SHP77 treated with DMSO at 0.1 percent for 48 hours (cell line): ENCODE measurements at places on chromosomes 11 and 22.

DNA sequence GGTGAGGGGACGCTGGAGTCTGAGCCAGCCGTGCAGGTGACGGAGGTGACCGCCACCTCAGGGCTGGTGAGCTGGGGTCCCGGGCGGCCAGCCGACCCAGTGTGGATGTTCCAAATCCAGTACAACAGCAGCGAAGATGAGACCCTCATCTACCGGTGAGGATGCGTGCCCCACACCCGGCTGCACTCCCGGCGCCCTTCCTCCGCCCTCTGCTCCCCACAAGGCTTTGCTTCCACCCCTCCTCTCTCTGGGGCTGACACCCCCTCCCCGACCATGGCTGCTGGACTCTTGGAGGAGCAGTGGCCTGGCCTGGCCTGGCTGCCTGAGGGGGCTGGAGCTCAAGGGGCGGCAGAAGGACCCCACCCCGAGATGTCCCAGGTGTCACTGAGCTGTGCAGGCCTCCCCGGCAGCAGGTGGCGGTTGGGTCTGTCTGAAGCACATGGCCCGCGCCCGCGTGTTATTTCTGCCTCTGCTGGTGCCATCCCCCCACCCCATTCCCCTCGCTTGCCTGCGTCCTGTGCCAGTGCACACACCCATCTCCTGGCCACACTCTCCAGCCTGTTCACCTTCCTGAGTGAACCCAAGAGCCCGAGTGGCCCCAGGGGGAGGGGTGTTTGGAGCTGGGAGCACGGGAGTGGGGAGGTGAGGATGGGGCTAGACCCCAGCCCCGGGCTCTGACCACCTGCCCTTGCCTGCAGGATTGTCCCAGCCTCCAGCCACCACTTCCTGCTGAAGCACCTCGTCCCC, 2.2 kb downstream of the LRFN4 start:
- DNase-seq = no peak

DNA sequence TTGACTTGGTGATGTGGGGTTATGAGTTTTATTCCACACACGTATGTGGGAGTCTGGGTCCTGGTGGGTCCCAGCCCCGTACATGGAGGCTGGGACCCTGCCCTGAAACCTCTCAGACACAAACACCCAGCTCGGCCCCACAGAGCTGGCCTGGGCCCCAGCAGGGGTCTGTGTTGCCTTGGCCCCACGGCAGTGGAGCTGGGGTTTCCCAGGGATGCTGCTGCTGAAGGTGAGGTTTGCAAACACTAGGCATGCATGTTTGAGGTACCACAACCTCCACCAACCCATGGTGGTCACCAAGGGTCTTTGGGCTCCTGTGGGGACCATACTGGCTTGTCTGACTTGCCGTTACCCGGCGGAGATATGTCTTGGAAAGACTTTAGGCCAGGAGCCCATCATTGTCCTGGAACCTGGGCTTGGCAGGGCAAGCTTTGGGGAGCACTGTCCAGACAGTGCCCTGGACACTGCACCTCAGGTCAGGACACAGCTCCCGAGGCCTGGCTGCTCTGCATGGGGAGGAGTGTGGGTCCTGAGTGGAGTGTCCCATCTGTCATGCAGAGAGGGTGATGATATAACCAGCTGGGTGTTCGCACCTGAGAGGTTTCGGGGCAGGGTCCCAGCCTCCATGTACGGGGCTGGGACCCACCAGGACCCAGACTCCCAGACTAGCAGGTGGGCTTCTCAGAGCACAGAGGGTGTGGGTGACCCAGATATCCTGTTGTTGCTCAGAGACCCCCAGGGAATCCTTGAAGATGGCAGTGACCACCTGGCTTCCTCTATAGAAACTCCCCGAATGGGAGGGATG, 63.3 kb downstream of the KCNQ1 start:
- DNase-seq = no peak

DNA sequence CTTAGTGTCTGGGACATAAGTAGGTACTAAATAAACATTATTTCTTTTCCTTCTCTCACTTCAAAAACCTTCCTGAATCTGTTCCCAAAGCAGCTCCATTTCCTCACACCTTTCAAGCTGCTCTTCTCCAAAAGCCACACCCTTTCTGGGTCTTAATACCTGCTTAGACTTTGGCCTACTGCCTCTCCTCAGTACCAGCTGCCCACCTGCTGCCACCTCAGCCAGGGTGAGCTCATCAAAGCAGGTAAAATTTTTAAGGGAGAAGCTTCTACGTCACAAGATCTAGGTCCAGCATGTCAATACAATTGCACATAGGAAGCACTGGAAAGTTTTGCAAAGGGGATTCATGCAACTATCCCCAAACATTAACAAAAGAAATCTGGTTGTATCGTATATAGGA, 108.4 kb downstream of the RPL27A start:
- no peak for DNase-seq

DNA sequence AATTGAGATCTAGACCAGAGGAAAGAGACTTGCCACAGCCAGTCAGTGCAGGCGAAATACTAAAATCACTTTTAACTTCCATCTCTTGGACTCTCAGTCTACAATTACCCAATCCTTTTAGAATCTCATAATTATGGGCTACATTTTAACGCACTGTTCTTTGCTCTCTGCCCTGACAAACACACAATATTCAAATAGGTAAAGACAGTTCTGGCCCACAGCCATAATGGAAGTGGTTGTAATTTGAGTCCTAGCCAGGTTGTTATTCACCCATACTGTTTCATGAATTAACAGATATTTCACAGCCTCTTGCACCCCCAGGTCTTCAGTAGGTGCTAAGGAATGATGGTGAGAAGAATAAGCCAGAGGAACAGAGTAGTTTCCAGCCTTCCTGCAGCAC, 830 bp downstream of the C11orf97 start:
- no peak for DNase-seq

GRCh38 chr11:80487952-80488351, 1047.1 kb upstream of the TENM4 start:
- DNase-seq = no peak

- DNase-seq = no peak
Observed at GRCh38 chr11:113481226-113481625, 6.0 kb upstream of the DRD2 start.

DNA sequence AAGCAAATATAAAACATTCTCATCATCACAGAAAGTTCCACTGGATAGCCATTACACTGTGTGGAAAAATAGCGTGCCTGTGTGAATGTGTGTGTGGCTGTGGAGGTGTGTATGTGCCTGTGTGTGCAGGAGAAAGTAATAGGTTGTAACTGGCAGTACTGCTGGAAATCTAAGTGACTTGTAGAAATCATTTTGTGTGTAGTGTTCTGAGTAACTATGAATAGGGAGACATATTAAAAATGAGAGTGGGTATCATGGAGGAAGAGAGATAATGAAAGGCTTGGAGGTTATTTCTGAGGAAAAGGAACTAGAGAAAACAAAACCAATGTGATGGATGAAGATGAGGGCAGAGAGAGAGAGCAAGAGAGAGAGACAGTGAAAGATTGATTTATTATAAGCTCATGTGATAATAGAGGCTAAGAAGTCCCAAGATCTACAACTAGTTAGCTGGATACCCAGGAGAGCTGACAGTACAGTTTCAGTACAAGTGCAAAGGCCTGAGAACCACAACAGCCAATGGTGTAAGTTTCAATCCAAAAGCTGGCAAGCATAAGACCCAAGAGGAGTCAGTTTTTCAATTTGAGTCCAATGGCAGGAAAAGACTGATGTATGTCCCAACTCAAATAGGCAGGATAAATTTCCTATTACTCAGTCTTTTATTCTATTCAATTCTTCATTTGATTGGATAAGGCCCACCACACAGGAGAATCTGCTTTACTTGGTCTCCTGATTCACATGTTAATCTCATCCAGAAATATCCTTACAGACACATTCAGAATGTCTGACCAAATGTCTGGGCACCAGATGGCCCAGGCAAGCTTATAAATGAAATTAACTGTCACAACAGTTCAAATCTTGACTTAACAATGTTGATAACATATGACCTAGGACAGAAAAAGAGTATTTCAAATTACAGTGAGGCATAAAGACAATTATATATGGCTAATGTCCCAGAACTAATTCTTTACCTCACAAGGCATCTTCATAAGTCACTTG, 14.9 kb downstream of the KBTBD3 start:
- no peak for DNase-seq

DNA sequence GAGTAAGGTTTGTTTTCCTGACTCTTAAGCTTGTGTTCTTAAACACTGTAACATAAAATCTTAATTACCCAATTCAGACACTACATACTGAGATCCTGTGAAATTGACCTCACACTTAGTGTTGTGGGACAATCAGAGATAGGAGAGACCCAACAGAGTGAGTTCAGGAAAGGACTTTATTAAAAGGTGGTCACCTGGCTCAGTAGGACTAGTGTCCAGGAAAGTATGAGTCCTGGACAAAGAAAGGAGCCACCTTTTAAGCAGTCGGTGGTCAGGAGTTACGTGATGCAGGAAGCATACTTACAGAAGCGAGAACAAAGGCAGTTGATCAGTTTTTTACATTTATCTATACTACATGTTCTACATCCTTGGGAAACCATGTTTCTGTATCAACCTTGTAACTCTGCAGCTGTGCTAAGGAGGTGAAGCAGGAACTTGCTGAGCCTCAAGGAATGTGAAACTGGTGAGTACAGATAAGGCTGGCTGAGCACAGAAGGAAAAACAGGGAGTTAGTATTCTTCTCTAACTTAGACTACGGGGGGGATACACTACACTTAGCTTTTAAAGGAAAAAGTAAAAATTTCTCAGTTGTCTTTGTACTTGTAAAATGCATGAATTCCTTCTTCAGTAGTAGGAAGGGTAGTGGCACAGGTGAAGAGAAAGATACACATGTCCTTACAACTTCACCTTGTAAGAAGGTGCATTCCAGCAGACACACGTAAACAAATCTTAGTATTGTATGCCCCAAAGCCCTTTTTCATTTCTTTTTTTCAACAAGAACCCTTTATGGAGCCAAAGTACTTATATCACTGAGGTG, 15.1 kb downstream of the OR51E1 start:
- no peak for DNase-seq

GRCh38 chr22:20149257-20150250, 1.3 kb downstream of the CCDC188 start:
- DNase-seq = no peak

DNA sequence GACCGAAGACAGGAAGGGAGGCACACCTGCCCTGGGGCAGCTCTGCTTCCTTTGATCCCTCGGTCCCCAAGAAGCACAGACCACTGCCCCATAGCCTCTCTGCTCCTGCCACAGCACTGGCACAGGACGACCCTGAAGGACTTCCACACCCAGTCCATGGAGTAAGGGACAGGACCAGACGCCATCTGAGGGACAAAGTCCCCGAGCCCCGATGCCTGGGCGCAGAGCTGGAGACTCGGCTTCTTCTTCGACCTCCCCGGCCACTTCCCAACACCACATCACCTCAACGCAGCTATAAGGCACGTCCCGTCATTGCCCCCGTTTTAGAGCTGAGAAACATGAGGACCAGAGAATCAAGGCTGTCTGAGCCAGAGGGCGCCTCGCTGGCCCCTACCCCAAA, 310.5 kb downstream of the BRD1 start:
- no peak for DNase-seq

DNA sequence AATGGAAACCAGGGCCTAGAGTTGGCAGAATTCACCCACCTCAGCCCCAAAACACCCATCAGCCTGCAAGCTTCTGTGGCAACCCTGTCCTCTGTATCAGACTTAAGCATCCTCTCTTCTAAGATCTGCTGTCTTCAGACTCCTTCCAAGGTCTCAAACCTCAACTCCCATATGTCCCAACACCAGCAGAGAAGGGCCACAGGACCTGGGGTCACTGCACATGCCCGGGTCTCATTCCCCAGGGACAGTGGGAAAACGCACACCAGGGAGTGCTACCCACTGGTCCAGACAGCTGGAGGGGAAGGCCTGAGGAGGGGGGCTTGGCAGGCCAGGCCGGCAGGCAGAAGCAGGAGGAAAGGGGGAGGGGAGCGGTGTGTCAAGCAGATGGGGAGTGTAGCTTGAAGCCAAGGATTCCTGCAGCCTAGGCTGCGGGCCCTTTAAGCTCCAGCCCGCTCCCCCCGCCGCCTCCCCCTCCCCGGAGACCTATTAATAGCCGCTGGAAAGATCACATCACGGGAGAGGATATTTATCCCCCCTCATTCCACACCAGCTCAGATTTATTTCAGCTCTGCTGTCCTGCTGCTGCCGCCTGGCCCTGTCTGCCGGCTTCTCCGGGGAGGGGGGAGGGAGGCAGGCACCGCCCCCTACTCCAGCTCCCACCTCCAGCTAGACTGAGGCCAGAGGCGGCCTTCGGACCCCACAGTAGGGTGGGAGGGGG, 16.7 kb downstream of the BCL9L start:
- peak; percentile 19 for DNase-seq

DNA sequence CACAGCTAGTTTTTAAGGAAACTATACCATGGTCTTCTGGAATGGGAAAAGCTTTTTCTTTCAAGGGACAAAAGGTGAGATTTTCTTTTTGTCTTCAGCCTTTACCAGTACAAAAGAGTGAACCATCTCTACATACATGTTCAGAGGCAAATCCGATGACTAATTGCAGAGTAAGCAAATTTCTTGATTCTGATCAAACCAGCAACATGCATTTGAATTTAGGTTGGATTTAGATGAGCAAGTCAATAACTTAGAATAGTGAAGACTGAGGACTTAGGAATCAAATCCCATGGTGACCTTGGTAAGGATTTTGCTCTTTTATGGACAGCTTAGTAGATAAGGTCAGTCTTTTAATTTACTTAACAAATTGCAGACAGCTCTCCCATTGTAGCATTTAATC, 65.9 kb upstream of the BLID start:
- no peak for DNase-seq

DNA sequence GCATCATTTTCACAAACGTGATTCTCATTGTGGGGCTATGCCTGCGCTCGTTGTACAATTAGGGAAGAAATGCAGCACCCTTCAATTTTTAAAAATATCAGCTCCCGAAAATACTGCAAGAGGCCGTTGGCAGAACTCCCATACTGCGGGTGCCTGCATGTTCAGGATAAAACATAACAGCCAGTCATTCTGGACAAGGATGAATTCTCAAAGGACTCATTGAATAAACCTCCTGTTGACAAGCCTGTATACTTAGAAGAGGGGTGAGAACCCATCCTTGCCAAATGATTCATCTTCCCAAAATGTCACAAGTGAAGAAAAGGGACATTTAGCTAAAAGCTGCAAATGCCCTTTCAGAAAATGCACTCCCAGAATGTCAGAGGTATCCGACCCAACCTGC, 141.9 kb downstream of the CSNK2A3 start:
- no peak for DNase-seq

GRCh38 chr11:65411681-65412070, 10.9 kb upstream of the NEAT1 start:
- DNase-seq = no peak

GRCh38 chr11:95577716-95578460, 211.7 kb downstream of the FAM76B start:
- DNase-seq = no peak

DNA sequence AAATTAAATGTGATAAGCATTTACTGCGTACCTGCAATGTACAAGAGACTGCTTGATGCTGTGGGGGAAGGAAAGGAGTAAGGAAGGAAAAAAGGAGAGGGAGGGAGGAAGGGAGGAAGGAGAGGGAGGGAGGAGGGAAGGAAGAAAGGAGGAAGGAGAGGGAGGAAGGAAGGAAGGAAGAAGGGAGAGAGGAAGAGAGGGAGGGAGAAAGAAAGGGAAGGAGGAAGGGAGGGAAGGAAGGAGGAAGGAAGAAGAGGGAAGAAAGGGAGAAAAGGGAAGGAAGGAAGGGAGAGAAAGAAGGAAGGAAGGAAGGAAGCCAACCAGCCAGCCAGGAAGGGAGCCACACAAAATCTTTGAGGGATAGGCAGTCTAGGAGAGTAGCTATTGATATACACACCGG, 44.0 kb upstream of the MYO18B start:
- DNase-seq = no peak
